ENCODE measurements at places on chromosomes 7 and 10.

DNA sequence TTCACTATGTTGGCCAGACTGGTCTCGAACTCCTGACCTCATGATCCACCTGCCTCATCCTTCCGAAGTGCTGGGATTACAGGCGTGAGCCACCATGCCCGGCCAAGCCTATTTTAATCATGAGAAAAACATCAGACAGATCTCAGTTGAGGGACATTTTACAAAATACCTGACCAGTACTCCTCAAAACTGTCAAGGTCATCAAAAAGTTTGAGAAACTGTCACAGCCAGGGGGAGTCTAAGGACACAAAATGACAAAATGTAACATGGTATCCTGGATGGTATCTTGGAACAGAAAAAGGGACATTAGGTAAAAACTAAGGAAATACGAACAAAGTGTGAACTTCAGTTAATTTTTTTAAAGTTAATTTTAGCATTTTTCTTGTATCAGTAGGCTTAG, 219.8 kb upstream of the PPP1R3A start:
- no peak for DNase-seq

DNA sequence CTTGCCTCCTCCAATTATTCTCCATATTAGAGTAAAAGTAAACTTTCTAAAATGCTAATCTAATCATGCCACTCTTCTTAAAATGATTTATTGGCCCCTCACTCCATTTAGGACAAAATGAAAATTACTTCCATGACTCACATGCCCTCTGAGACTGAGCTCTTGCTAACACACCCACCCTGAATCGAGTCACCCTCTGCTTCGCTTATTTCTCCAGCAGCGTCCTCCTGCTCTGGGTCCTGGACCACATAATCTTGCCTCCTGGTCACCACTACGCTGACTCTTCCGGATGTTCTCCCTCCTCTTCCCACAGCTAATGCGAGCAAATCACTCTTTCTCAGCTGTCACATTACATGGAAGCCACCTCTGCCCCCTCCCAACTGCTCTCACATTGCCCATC, 384.0 kb upstream of the FZD8 start:
- DNase-seq: no peak

DNA sequence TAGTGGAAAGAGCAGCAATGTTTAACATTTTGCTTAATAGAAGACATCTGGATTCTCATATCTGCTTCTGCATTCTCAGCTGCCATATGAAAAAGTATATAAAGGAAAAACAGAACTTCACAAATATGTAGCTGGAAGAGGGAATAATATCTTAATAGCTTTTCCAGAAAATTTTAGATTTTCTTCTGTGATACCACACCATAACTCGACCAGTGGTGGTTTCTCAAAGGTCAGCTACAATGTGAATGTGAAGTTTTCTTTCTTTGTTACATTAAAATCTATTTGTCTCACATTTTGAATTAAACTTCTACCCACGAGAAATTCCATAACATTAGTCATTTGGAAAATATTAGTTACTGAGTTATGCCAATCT, 339.8 kb downstream of the PARD3 start:
- DNase-seq: no peak

GRCh38 chr10:33703501-33704213, 369.2 kb upstream of the NRP1 start:
- no peak for DNase-seq

- DNase-seq: no peak
These were observed 52.1 kb downstream of the INSIG1 start for GRCh38 chr7:155349601-155350331.

- no peak for DNase-seq
These were observed 92.2 kb upstream of the PPIF start for GRCh38 chr10:79255007-79255507.

Measured in foreskin melanocyte (primary cell).